ENCODE measurements at places on chromosomes 3 and 15.

DNA sequence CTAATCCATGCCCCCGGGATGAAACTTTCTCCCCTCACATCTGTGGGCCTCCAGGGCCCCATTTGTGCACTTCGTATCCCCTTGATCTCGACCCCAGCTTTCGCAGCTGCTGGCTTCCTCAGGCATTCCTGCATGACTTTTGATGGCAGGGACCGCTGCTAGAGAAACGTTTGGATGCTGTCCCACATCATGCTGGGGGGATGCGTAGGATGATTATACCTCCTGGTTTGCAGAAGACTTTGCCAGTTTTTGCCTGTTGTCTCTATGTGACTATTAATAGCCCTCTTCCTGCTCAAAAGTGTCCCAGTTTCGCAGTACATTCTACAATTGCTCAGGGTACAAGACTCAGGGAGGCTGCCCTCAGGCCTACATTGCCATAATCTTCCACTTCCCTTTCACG, 10.4 kb upstream of the KCNAB1 start:
- peaks cover 19% of the 10 kb centered on the region for H3K27me3 ChIP-seq
- H3K27ac ChIP-seq = no peak overlapping the region
- no peak overlapping the region for H3K4me3 ChIP-seq
- no peaks in the 10 kb centered on the region for H3K4me1 ChIP-seq

DNA sequence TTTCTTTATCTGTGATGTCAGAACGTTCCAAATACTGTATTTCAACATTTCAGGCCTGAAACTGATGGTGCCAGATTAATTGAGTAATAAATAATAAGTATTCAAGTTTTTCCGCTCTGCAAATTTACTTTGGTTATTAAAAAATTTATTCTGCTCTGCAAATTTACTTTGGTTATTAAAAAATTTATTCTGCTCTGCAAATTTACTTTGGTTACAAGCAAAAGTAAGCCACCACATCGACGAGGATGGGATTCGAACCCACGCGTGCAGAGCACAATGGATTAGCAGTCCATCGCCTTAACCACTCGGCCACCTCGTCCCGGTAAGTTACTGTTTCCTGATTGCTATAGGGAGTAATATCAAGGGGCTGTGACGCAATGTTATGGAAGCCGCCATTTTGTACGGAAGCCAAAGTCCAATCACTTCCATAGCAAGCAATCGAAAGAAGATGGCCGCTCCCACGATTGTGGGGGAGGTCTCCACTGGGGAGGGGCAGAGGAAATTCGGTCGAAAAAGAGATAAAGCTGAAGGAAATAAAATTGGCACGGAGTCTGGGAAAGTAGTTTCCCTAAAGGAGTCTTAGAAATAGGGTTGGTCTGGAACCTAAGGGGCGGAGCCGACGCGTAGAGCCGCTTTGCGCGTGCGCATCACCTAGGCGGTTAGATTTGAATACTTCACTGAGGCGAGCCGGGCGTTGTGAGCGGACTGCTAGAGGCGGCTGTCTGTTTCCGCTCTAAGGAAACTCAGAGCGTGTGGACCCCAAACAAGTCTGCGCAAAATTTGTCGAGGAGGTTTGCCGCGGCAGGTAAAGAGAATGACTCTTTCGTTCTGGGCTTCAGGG, at the start of gene KNL1:
Gene KNL1 (plus strand): TSS at position 662 of the 841 bp plus-strand sequence. CDS start 8,683 bp downstream, outside the sequence.
- H3K27ac ChIP-seq = peak within 1 kb of the TSS; percentile 97
- DNase-seq = peak; percentile 99
- H3K4me3 ChIP-seq = peak within 1 kb of the TSS; percentile 68
- H3K27me3 ChIP-seq = no peaks in the 10 kb centered on the region
- peaks cover 29% of the 10 kb centered on the region for H3K4me1 ChIP-seq
- peaks cover 3% of the 10 kb centered on the region for H3K36me3 ChIP-seq

- H3K27me3 ChIP-seq = no peaks in the 10 kb centered on the region
- no peaks in the 10 kb centered on the region for H3K4me1 ChIP-seq
- DNase-seq = no peak
- no peak overlapping the region for H3K27ac ChIP-seq
These were observed 706.9 kb downstream of the TBL1XR1 start for GRCh38 chr3:176490357-176490756.

GRCh38 chr15:65054333-65055200, 9.4 kb downstream of the SLC51B start:
- no peak for DNase-seq
- no peak overlapping the region for H3K27ac ChIP-seq
- H3K4me3 ChIP-seq = no peak overlapping the region
- H3K4me1 ChIP-seq = peaks cover 11% of the 10 kb centered on the region
- no peaks in the 10 kb centered on the region for H3K36me3 ChIP-seq

DNA sequence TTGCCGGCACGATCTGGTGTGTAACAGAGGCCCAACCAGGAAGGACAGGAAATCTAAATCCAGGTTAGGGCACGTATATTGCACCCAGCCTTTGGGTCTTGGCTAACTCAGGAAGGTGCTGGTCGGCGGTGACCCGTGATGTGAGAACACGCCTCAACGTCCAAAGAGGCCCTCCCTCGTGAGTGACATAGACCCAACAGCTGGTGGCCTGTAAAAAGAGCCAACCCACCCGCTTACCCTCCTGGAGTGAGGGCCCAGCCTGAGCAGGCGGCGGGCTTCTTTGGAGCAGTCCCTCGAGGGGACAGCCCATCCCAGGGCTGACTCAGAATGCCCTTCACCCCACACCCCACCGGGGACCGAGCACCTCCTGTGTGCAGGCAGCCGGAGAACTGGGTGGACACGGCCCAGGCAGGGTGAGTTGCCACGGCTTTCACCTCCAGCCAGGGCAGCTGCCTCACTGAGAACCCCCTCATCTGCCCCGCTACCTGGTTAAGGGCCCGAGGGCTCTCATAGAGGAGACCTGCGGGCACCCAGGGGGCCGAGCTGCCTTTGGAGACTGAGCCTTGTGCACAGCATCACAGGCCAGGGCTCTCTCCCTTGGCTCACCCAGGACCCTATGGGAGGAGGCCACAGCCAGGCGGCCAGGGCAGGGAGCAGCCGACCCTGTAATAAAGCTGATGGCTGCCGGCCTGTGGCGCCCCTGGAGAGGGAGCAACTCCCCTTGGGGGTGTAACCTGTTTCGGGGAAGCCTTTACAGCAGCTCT, 41.8 kb downstream of the ZNF710 start:
- DNase-seq = no peak
- H3K36me3 ChIP-seq = no peaks in the 10 kb centered on the region
- H3K27ac ChIP-seq = no peak overlapping the region
- H3K27me3 ChIP-seq = no peaks in the 10 kb centered on the region

GRCh38 chr15:85496151-85496550, 115.7 kb downstream of the AKAP13 start:
- peaks cover 23% of the 10 kb centered on the region for H3K4me1 ChIP-seq
- H3K4me3 ChIP-seq = no peak overlapping the region
- no peaks in the 10 kb centered on the region for H3K36me3 ChIP-seq
- no peaks in the 10 kb centered on the region for H3K27me3 ChIP-seq
- DNase-seq = no peak

DNA sequence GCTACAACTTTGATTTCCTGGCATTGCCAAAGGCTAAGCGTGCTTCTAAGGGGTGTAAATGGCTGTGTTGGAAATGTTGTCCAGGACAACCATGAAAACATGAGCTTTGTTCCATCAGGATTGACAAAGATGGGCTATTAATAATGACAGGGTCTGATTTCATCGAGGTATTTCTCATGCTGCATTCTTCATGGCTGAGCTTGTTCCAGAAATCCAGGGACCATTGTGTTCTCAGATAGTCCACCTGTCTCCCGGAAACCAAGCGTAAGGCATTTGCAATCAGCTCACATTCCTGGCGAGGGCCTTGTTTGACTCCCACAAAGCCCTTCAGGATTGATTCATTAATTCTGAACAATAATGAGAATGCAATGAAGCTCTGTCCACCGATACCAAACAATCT, 111.3 kb downstream of the CD47 start:
- H3K27me3 ChIP-seq = peaks cover 3% of the 10 kb centered on the region
- H3K27ac ChIP-seq = no peak overlapping the region
- no peaks in the 10 kb centered on the region for H3K36me3 ChIP-seq
- no peak overlapping the region for H3K4me3 ChIP-seq

- no peak for DNase-seq
- H3K27ac ChIP-seq = no peak overlapping the region
- no peak overlapping the region for H3K4me3 ChIP-seq
- peaks cover 15% of the 10 kb centered on the region for H3K4me1 ChIP-seq
These were observed 209.6 kb upstream of the PFN2 start for GRCh38 chr3:150180334-150180733.

DNA sequence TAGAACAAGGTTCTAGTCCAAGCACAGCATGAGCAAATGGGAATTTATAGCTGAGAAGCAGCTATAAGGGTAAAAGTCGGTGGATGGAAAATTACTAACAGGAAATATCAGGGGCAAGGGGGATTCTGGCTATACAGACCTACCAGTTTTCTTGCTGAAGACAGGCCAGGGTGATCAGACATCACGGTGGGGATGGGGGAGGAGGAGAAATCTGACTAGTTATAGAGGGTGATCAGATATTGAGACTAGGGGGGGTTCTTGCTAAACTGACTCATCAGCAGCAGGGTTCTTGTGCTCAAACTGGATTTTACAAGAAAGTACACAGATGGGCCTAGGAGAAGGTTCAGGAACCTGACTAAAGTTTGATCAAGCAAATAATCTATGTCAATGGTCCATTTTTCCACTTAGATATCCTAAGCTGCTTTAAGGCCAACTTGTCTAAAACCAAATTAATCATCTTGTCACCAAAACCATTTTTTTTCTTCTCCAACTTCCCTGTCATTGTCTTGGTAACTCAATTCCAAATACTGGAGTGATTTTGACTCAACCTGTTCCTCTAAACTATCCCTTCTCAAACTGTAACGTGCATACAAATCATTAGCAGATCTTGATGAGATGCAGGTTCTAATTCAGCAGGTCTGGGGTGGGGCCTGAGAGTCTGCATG, 4.6 kb downstream of the TMEM212 start:
- no peak for DNase-seq
- no peaks in the 10 kb centered on the region for H3K4me1 ChIP-seq

DNA sequence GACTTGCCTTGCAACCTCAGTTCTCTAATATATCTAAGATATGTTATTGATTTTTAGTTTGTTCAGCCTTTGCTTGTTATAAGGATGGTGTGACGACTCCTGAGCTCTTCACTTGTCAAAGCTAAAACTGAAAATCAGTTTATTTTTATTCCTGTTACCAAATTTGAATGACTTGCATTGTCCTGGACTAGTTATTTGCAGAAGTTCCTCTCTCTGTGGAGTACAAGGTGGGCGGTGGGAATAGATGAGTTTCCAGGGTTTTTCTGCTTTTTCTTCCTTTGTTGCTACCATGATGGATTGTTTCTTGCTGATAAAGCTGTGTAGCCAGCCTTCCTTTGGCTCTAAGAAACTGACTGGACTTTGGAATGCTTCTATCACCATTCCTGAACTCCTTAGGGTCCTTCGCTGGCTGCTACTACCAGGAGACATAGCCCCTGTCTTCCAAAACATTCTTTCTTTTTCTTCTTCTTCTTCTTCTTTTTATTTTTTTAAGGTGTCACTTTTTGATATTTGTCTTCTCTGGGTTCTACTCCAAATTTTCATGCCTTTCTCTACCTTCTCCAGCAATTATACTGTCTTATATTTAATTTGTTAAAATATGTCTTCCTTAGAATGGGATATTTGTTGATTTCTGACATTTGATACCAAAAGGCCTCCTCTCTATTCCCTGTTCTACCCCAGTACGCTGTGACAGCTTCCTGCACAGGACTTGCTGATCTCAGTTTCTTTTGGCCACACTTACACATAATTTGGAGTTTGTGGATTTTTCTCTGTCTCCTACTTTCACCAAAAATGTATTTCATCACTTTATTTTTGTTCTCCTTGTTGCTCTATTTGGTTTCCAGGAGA, 145.1 kb upstream of the THRB start:
- no peaks in the 10 kb centered on the region for H3K27me3 ChIP-seq
- no peaks in the 10 kb centered on the region for H3K4me1 ChIP-seq
- no peak overlapping the region for H3K4me3 ChIP-seq

DNA sequence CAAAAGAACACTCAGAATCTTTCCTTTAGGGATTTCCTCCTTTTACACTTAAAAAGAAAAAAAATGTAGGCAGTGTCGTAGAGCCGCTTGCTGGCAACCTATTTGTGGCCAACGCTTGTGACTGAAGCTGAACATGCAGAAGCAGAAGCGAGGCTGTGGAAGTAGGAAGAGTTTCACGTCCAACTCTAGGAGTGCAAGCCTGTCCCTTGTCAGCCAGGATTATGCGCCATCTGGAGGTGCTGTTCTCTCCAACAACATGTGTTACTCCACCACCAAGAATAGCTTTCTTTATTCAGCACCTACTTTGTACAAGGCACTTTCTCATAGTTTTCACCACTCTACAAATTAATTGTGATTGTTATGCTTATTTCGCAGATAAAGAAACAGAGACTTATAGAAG, 223.2 kb upstream of the LMCD1 start:
- no peaks in the 10 kb centered on the region for H3K27me3 ChIP-seq
- no peaks in the 10 kb centered on the region for H3K36me3 ChIP-seq

DNA sequence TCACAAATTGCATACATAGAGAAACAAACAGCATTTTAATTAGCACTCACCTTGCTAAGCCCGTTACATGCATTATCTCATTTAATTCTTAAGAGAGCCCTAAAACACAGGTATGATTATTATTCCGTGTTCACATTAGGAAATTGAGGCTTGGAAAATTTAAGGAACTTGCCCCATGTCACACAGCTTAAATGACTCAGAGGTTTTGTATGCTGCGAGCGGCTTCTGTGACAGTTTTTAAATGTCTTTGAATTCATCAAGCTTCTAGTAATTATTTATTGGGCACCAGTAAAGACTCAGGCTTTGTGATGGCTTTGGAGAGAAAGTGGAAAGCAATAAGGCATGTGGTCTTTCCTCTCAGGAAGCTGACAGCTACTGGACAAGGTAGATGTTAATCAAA, 166.7 kb upstream of the THBS1 start:
- H3K4me3 ChIP-seq = no peak overlapping the region
- no peak overlapping the region for H3K27ac ChIP-seq
- H3K27me3 ChIP-seq = no peaks in the 10 kb centered on the region
- DNase-seq = no peak

- no peak overlapping the region for H3K27ac ChIP-seq
- DNase-seq = no peak
- H3K27me3 ChIP-seq = no peaks in the 10 kb centered on the region
These were observed 805.8 kb downstream of the PLOD2 start for GRCh38 chr3:145355206-145355605.

GRCh38 chr15:73273181-73274002, 95.4 kb downstream of the HCN4 start:
- no peak overlapping the region for H3K27ac ChIP-seq
- H3K4me1 ChIP-seq = no peaks in the 10 kb centered on the region
- H3K36me3 ChIP-seq = no peaks in the 10 kb centered on the region
- H3K27me3 ChIP-seq = 0 out of 2 replicates have a peak, but pooled peaks cover 2% of the 10 kb centered on the region
- DNase-seq = peak; percentile 45

DNA sequence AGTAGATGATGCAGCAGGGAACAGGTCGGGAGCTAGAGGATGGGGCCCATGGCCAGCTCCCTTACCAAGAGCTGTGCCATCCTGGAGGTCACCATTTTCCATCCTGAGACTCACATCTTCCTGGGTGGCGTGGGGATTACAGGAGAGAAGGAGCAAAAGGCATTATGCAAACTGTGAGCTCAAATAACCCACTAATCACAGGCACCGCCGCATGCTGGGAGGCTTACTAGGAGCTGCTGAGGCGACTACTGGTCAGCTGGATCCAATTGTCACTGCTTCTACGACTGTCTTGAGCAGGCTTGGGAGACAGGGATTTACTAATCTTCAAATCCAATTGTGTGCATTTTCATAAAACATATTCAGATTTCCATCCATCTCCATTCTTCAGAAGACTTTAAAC, 12.5 kb upstream of the KBTBD12 start:
- DNase-seq = no peak
- no peak overlapping the region for H3K4me3 ChIP-seq
- no peaks in the 10 kb centered on the region for H3K4me1 ChIP-seq

- no peaks in the 10 kb centered on the region for H3K27me3 ChIP-seq
- no peak overlapping the region for H3K4me3 ChIP-seq
- no peaks in the 10 kb centered on the region for H3K36me3 ChIP-seq
- no peak for DNase-seq
These were observed 745.7 kb upstream of the CCDC54 start for GRCh38 chr3:106631373-106632108.

Data from Panc1 (cell line).